ENCODE measurements at places on chromosomes 5 and 9. TPM values are rescaled to one million over a fixed set of nuclear protein-coding genes. Genes with fewer than 3 reads are reported as not detected.

- H3K4me1 ChIP-seq, result no peaks in the 10 kb centered on the region
- H3K27ac ChIP-seq, result no peak overlapping the region
- H3K36me3 ChIP-seq, result no peaks in the 10 kb centered on the region
- peak; percentile 2 for DNase-seq
- H3K27me3 ChIP-seq, result no peaks in the 10 kb centered on the region
- no peak overlapping the region for H3K4me3 ChIP-seq
These were observed 102.2 kb upstream of the SLCO6A1 start for GRCh38 chr5:102600964-102601363.

DNA sequence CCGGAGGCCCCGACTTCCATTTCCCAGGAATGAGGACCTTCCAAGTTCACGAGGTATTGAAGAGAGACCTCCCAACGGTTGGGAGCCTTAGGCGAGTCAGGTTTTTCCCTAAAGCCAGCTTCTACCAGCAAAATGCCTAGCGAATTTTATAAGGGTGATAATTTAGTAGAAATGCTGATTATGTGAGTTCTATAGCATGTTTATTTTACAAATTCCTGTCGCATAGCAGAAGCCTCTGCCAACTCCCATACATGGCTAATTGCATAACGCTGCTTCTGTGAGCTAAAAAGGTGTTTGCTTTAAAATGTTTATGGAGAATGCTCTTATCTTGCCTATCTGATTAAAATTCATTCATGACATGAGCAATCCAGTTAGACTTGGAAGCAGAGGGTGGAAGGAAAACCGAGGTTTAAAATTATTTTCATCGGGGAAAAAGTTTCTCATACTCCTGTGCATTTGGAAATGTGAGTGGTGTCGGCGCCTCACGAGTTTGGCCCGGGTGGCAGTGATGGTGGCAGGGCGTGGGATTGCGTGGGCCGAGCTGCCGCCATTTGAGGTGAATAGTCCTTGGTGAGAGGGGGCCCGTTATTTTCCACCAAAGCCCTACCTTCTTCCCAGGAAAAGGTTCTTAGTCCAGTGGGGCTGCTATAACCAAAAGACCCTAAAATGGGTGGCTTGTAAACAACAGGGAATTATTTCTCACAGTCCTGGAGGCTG is 104.4 kb upstream of the FCN2 start:
- H3K4me3 ChIP-seq, result no peak overlapping the region
- peak; percentile 41 for DNase-seq
- peaks cover 37% of the 10 kb centered on the region for H3K36me3 ChIP-seq

- H3K4me1 ChIP-seq, result no peaks in the 10 kb centered on the region
- peak; percentile 77 for DNase-seq
- H3K27me3 ChIP-seq, result no peaks in the 10 kb centered on the region
These were observed 211.6 kb downstream of the MSX2 start for GRCh38 chr5:174935854-174936474.

Gene SLC34A1
- total RNA-seq, result not detected
